ENCODE measurements at places on chromosomes 2 and 18. TPM values are rescaled to one million over a fixed set of nuclear protein-coding genes. Genes with fewer than 3 reads are reported as not detected.

GRCh38 chr2:38095996-38096861, 20.3 kb upstream of the CYP1B1 start:
- H3K4me3 ChIP-seq, result no peak overlapping the region
- no peak overlapping the region for H3K27ac ChIP-seq
- DNase-seq, result peak; percentile 18
- peaks cover 21% of the 10 kb centered on the region for H3K27me3 ChIP-seq
- H3K36me3 ChIP-seq, result no peaks in the 10 kb centered on the region
- H3K4me1 ChIP-seq, result no peaks in the 10 kb centered on the region

DNA sequence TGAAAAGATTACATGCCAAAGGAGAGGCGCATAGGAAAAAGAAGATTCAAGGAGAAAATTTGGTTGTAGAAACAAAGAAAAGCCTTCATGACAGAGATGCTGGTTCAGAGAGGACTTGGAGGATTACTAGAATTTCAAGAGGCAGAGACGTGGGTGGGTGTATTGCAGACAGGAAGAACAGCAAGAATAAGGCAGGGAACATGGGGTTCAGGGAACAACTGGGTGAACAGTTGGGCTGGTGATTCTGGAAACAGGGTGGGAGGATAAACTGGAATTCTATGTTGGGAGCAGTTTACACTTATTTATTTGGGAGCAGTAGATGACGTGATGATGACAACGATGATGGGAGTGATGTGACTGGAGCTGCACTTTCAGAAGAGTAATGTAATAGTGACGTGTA, 18.4 kb upstream of the GMCL1 start:
- H3K27ac ChIP-seq, result no peak overlapping the region
- no peaks in the 10 kb centered on the region for H3K4me1 ChIP-seq
- no peak for DNase-seq
- H3K27me3 ChIP-seq, result no peaks in the 10 kb centered on the region
- no peaks in the 10 kb centered on the region for H3K36me3 ChIP-seq

DNA sequence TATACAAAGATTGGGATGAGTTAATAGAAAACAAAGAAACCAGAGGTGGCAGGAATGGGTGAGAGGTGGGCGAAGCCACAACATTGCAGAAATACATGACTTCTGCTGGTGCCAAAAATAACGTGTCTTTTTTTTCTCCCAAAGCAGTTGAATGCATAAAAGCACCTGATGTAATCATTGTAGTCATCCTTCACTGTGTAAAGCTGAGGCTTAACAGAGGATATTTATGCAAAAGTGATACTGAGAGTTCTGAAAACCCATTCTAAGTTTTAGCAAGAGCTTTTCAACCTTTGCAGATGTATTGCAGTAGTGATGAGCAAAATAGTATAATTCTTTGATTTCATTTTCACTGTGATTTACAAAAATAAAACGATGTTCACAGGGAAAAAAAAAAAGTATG, 173.0 kb downstream of the PTGR3 start:
- H3K4me1 ChIP-seq, result peaks cover 18% of the 10 kb centered on the region
- H3K36me3 ChIP-seq, result no peaks in the 10 kb centered on the region
- DNase-seq, result no peak

DNA sequence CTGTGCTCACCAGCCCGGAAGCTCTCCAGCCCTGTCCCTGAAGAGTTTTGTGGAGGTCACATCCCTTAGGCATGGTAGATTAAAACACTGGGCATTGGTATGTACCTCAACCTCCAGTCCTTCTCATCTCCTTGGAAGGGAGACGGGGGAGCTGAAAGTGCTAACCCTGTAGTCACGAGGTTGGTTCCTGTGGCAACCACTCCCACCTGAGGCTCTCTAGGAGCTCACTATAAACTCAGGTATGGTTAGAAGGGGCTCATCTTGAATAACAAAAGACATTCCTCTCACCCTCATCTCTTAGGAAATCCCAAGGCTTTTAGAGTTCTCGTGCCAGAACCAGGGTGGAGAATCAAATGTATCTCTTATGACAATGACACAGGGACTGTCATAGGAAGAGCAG, 43.0 kb upstream of the MGAT4A start:
- H3K27me3 ChIP-seq, result no peaks in the 10 kb centered on the region
- no peak overlapping the region for H3K27ac ChIP-seq
- no peak overlapping the region for H3K4me3 ChIP-seq
- H3K36me3 ChIP-seq, result no peaks in the 10 kb centered on the region

GRCh38 chr2:207533461-207534008, 3.8 kb downstream of the CREB1 start:
- H3K27ac ChIP-seq, result no peak overlapping the region
- no peaks in the 10 kb centered on the region for H3K27me3 ChIP-seq
- peaks cover 14% of the 10 kb centered on the region for H3K4me1 ChIP-seq
- H3K4me3 ChIP-seq, result no peak overlapping the region
- no peaks in the 10 kb centered on the region for H3K36me3 ChIP-seq
- no peak for DNase-seq

GRCh38 chr2:240234503-240234951, 94.1 kb upstream of the OTOS start:
- no peak overlapping the region for H3K27ac ChIP-seq
- DNase-seq, result no peak
- H3K4me3 ChIP-seq, result no peak overlapping the region
- H3K36me3 ChIP-seq, result no peaks in the 10 kb centered on the region

GRCh38 chr18:50190926-50191325, 4.0 kb downstream of the MYO5B start:
- H3K36me3 ChIP-seq, result no peaks in the 10 kb centered on the region
- H3K4me3 ChIP-seq, result no peak overlapping the region
- H3K4me1 ChIP-seq, result no peaks in the 10 kb centered on the region
- peaks cover 85% of the 10 kb centered on the region for H3K27me3 ChIP-seq

GRCh38 chr18:8537400-8537799, 71.8 kb upstream of the RAB12 start:
- H3K4me3 ChIP-seq, result no peak overlapping the region
- no peaks in the 10 kb centered on the region for H3K36me3 ChIP-seq
- no peaks in the 10 kb centered on the region for H3K4me1 ChIP-seq
- H3K27ac ChIP-seq, result no peak overlapping the region
- no peak for DNase-seq
- H3K27me3 ChIP-seq, result no peaks in the 10 kb centered on the region

DNA sequence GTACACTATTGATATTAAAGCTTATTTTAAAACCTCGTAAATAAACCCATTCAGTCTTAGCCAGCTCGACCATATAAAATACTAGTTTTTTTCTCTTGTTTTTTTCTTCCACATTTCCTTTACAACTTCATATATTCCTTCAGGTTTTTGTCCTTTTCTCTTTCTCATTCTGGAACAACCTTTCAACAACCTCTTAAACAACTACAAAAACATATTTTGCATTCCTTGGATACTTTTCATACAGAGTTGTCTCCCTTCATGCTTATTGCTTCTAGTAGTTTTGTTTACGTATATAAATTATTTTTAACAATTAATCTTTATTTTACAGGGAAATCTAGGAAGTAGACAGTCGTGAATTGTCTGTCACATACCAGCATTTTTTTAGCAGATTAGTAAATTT, 41.2 kb downstream of the COMMD1 start:
- H3K4me3 ChIP-seq, result no peak overlapping the region
- H3K27me3 ChIP-seq, result no peaks in the 10 kb centered on the region
- DNase-seq, result peak; percentile 15
- H3K36me3 ChIP-seq, result no peaks in the 10 kb centered on the region

- H3K4me1 ChIP-seq, result no peaks in the 10 kb centered on the region
- no peak overlapping the region for H3K4me3 ChIP-seq
- no peaks in the 10 kb centered on the region for H3K36me3 ChIP-seq
- H3K27me3 ChIP-seq, result no peaks in the 10 kb centered on the region
- DNase-seq, result no peak
- H3K27ac ChIP-seq, result no peak overlapping the region
Observed at GRCh38 chr2:18124116-18124835, 245.8 kb downstream of the KCNS3 start.

DNA sequence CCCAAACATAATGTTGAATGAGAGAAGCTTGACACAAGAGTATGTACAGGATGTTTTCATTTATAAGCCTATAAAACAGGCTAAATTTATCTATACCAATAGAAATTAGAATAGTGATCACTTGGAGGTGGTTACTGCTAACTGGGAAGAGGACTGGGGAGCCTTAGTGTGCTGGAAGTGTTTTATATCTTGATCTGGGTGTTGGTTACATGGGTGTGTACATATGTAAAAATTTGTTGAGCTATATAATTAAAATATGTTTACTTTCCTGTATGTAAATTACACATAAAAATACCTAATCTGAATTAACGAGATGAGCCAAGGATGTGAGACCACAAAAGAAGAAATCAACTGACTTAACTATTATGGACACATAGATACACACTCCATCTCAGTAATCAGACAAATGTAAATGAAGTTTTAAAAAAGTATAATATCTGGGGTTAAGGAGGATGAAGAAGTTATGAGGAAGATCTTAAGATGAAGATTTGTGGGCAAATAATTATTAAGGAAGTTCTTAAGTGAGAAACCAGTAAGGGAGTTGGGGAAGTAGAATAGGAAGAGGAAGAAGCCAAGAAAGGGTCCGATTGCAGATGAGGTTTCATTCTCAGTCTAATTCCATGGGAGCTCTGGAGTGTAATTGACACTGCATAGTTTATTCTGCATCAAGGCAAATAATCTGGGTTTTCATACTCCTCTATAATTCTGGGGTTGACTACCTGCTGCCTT, 32.3 kb upstream of the NABP1 start:
- H3K27me3 ChIP-seq, result no peaks in the 10 kb centered on the region
- H3K27ac ChIP-seq, result no peak overlapping the region
- H3K4me1 ChIP-seq, result no peaks in the 10 kb centered on the region
- H3K4me3 ChIP-seq, result no peak overlapping the region
- no peak for DNase-seq

- no peak for DNase-seq
- no peaks in the 10 kb centered on the region for H3K27me3 ChIP-seq
- peaks cover 3% of the 10 kb centered on the region for H3K36me3 ChIP-seq
- H3K4me1 ChIP-seq, result no peaks in the 10 kb centered on the region
- H3K27ac ChIP-seq, result no peak overlapping the region
Observed at GRCh38 chr2:200470230-200470629, 39.6 kb downstream of the KCTD18 start.

GRCh38 chr18:23068011-23068410, 67.3 kb upstream of the CABLES1 start:
- no peaks in the 10 kb centered on the region for H3K27me3 ChIP-seq
- no peak for DNase-seq
- H3K27ac ChIP-seq, result no peak overlapping the region
- H3K4me3 ChIP-seq, result no peak overlapping the region
- no peaks in the 10 kb centered on the region for H3K4me1 ChIP-seq

- no peak overlapping the region for H3K27ac ChIP-seq
- DNase-seq, result peak; percentile 77
- peaks cover 57% of the 10 kb centered on the region for H3K27me3 ChIP-seq
Observed at GRCh38 chr2:17879137-17879912, 858 bp downstream of the KCNS3 start.

DNA sequence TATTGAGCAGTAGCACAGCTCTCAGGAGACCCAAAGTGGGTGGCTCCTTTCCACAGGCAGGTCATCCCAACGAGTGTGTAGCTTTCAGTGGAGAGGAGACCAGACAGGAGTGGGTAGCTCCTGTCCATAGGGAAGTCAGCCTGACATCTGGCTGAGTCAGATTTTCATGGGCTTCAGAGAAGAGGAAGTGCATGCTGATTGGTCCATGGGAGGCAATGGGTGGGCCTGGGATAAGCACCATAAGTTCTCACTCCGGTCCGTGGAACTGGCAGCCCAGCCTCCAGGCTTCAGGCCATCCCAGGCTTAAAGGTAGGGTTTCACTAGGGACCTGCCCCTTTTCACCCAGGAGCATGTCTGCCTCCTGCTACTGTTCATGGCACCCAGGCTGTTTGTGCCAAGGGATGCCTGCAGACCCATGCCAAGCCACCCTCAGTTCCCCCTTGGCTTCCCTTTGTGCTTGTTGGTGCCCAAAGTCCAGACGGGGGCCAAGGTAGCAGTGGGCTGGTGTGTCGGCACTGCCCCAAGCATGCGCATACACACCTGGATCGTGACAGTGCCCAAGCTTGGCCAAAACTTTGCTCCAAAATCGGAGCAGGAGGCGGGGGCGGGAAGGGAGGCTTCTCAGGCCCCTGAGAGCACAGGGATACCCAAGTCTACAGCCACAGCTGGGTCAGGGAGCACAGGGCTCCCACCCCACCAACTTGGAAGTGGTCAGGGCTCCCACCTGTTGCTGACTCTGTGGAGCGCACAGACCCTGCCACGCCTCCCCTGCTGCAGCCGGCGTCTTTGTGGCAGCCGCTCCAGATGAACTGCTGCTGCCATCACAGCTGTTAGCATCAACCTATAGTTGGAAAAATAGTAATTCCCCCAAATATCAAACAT, 26.4 kb downstream of the MARCHF7 start:
- H3K27ac ChIP-seq, result peak overlapping the region; percentile 17
- H3K4me3 ChIP-seq, result no peak overlapping the region
- peaks cover 37% of the 10 kb centered on the region for H3K36me3 ChIP-seq
- no peaks in the 10 kb centered on the region for H3K27me3 ChIP-seq
- no peaks in the 10 kb centered on the region for H3K4me1 ChIP-seq
- no peak for DNase-seq

DNA sequence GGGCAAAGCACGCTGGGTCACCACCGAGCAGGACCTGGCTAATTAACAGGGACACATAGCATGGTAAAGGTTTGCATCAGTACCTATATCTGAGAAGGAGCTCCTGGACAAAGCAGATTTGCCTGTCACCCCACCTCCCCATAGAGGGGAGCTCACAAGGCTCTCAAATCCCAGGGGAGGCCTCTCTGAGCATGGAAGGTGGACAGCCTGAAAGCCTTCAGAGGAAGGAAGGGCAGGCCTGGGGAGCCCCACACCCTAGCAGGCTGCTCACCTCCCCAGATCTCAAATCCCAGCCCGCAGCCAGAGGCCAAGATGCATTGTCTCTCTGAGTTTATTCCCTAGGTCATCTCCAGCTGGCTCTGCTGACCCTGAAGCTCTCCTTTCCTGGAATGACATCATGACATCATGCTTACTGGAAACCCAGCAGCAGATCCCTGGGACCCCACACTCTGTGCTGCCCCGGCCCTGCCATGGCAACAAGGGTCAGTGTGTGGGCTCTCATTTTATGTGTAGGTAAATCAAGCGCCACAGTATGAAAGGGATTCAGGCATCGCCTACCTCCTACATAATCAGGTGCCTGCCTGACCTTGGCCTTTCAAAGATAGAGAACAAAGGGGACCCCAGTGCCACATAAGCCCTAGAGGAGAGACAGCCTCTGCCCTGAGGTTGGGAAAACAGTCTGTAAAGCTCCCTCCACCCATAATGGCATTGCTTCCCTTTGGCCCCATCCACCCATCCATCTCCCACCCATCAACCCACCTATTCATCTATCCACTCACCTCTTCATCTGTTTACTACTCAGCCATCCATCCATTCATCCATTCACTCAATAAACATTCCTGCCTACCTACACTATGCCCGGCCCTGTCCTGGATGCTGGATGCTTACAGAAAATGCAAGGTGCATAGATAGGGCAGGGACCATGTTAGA, 15.7 kb upstream of the TEX51 start:
- H3K36me3 ChIP-seq, result no peaks in the 10 kb centered on the region
- no peak overlapping the region for H3K4me3 ChIP-seq
- DNase-seq, result no peak
- no peaks in the 10 kb centered on the region for H3K4me1 ChIP-seq
- H3K27ac ChIP-seq, result no peak overlapping the region
- no peaks in the 10 kb centered on the region for H3K27me3 ChIP-seq

SLC20A1 gene
- 11.4 TPM for total RNA-seq

HOXD4 gene
- not detected for total RNA-seq

TUBB8B gene
- total RNA-seq, result not detected

ATP6V1C2 gene
- total RNA-seq, result not detected

CFC1 gene
- total RNA-seq, result 48.4 TPM

C2orf74 gene
- total RNA-seq, result 17.1 TPM

SPP2 gene
- total RNA-seq, result not detected

Data from cardiac muscle cell (in vitro differentiated cells and primary cell).